ENCODE measurements at places on chromosomes 5 and 9.

DNA sequence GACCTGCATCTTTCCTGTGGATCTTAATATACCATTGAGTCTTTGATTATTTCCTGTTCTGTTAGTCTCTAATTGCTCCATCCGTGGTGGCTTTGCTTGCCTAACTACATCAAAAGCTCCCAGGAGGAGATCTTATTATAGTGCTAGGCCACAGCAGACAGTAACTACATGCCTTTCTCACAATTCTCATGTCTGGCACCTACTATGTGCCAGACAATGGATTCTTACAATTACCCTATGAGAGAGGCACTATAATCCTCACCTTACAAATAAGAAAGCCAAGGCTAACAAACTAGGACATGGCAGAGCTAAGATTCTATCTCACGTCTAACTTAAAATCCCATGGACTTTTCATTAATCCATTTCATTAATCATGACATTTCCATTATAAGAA is 70.3 kb upstream of the TARS1 start:
- DNase-seq: no peak

DNA sequence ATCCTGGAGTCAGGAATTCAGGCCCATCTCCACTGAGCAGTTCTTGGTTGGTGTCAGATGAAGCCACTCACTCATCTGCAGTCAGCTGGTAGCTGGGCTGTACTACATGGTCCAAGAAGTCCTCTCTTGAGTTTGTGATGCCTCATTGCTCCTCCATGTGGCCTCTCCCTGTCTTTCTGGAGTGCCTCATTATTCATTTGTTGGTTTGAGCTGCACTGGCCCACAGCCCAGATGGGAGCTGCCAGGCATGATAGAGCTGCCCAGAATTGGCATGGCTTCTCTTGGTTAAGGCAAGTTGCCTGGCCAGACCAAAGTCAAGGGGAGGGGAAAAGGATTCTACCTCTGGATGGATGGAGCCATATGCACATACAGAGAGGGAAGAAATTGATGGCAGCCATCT is 8.0 kb downstream of the PTCD2 start:
- no peak for DNase-seq

- DNase-seq: no peak
Measured at GRCh38 chr9:130060296-130060695, 6.6 kb downstream of the GPR107 start.

DNA sequence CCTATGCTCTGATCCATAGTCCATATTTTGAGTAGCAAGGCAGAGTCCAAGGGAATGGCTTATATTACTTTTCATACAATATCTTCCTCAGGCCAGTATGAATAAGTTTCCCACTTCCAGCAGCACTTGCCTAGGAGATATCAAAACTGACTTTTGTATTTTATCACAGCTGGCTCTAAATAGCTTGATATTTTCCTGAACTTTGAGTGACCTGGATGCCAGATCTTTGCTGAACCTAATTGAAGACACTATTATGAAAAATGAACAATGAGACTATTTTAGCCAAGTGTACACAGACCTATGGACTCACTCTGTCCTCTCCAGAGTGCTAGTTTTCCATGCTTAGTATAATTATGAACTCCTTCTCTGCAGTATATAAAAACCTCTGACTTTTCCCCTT is 475.6 kb upstream of the PTGER4 start:
- DNase-seq: no peak

All from stimulated activated CD8-positive, alpha-beta memory T cell treated with anti-CD3 and anti-CD28 coated beads, Interleukin-4, amount 100 ng/mL, for 48 hours (primary cell).